ENCODE measurements at places on chromosomes 1 and 21.

- ATAC-seq = no peak
These were observed 14.5 kb downstream of the KRTAP10-1 start for GRCh38 chr21:44525391-44526095.

- no peak for ATAC-seq
These were observed 3.6 kb upstream of the PTGS2 start for GRCh38 chr1:186683652-186684410.

DNA sequence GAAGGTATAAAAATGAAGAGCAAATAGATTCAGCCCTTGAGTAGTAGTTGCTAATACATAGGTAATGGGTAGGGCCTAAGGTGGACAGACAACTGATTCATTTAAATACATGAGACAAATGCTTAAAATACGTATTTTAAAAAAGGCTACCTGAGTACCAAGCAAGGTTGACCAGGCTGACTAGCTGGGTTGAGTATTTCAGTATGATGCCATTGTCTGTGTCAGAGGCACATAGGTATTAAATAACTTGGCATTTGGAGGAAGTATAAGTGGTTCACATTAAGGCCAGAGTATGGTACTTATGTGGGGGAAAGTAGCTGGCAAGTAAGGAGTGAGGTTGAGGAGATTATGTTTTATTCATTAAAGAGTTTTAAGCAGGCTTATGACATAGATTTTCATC is 19.4 kb downstream of the NEK7 start:
- ATAC-seq = no peak

DNA sequence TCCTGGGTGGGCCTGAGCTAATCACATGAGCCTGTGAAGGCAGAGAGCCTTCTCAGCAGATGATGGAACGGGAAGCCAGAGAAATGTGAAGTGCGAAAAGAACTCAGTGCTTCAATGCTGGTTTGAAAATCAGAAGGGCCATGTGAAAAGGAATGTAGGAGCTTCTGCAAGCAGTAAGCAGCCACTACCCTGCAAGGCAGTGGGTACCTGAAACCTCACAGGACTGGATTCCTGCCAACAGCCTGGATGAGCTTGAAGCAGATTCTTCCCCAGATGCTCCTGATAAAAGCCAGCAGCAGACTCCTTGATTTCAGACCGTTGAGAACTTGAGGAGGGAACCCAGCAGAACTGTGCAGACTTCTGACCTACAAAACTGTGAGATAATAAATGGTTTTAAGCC is 158.6 kb downstream of the SYT2 start:
- ATAC-seq = no peak

DNA sequence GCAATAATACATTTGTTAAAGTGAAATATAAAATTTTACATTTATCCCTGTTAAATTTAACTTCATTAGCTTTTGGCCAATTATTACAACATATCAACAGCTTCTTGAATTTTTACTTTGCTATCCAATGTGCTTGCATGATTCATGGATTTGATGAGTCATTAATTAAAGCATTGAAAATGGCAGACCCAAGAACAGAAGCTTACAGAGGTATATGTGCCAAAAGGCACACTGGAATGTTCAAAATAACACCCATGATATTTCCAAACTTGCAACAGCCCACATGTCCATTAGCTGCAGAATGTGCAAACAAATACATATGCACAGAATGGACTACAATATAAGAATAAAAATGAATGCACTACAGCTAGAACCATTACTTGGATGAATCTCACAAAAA is 76.4 kb upstream of the MAN1A2 start:
- no peak for ATAC-seq

GRCh38 chr1:5430911-5431697 is 561.1 kb downstream of the NPHP4 start:
- ATAC-seq = no peak

DNA sequence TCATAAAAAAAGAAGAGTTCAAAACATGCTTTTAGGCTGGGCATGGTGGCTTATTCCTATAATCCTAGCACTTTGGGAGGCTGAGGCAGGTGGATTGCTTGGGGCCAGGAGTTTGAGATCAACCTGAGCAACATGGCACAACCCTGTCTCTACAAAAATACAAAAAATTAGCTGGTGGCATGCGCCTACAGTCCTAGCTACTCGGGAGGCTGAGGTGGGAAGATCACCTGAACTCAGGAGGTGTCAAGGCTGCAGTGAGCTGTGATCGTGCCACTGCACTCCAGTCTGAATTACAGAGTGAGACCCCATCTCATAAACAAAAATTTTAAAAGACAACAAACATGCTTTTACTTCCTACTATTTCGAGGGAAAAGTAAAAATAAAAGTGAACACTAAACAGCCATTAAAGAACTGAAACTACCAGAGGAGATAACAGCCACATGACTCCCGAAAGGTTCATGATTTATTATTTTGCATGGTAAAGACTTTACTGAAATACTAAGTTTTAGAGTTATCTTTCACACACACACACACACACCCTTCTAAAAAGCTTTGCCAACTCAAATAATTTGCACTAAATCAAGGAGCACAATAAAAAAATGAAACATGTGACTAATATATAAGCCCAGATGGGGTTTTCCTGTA is 48.1 kb downstream of the USP1 start:
- ATAC-seq = no peak

DNA sequence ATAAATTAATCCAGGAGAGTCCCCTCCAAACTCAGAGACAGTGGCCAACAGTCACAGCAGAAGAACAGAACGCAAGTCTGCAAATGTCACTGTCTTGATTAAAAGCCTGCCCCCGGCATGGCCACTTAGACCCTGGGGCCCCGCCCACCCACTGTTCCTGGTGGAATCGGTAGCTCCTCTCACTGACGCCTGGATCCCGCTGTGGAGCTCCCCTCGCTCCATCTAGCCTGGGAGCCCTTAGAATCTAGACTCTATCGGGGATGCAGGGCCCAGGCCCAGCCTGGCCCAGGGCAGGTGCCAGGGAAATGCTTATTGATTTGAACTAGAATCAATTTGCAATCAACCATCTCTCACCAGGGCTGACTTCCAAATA is 21.4 kb upstream of the PLEKHG5 start:
- ATAC-seq = no peak

DNA sequence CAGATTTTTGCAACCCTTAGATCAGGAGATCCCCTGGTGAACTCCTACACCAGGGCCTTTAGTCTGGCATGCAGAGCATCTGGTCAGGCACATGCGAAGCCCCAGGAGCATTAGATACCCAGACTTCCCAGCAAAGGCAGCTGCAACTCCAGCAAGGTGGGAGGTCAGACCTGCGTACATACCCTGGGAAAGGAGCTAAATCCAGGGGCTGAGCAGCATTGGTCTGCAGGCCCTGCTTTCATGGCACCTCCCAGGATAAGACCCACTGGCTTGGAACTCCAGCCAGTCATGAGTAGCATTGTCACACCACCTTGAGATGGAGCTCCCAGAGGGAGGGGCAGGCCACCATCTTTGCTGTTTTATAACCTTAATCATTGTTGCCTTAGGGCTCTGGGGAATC is 92.3 kb downstream of the KCNT2 start:
- ATAC-seq = no peak

GRCh38 chr1:118160806-118161205 is 24.2 kb downstream of the SPAG17 start:
- ATAC-seq = peak; percentile 81

GRCh38 chr1:234875953-234876855 is 252.4 kb downstream of the TOMM20 start:
- peak; percentile 22 for ATAC-seq

DNA sequence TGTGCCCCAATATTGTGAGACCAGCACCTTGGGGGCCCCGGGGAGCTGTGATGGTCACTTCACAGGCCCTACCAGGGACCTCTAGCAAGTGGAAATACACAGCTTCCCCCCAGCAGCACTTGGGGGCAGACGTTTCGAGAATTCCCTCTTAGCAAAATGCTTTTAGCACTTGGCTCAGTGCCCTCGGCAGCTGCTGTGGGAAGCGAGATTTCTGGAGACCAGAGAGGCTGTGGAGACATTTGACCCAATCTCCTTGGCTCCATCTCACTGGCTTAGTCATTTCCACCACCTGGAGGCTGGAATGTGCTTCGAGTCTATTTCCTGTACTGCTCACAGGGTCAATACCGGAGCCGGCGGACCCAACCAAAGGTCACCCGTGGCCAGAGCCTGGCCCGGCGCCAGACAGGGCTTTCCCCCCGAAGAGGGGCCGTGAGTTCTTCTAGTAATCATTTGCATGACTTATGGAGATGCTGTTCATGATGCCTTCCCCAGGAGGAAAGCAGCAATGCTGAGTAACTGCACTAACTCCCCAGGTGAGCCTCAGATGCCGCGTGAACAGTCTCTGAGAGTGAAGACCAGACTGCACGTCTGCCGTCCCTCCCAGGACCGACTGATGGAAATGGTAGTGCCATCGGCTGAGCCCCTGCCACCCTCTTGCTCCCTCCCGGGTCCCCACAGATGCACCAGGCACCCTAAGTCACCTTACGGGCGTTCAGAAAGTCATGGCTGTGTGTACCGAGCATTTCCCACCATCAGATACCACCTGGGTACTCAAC is 4.4 kb upstream of the C2CD2 start:
- peak; percentile 46 for ATAC-seq

- ATAC-seq = no peak
These were observed 16.1 kb upstream of the KCNE1 start for GRCh38 chr21:34528131-34528561.

GRCh38 chr1:200652378-200652777 is 17.3 kb downstream of the DDX59 start:
- ATAC-seq = no peak

DNA sequence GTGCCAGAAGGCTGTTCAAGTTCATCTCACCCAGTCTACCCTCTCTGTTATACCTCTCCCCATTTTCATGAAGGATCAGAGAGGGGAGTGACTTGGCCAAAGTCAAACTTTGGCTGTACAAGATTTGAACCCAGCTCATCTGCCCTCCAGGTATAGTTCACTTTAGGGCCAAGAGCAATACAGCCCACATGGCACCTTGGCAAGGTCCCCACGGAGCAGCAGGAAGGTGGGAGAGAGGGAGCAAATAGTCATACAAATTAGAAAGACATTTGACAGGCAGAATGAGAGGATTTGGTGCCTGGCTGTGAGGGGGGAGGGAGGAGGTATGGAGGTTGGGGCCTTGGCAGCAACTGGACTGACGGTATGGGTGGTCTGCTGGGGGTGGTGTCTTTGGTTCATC is 1.0 kb downstream of the HPCAL4 start:
- ATAC-seq = no peak

GRCh38 chr21:17451364-17451891 is 61.4 kb upstream of the CXADR start:
- ATAC-seq = peak; percentile 58

GRCh38 chr1:94061513-94062443 is 59.2 kb downstream of the ABCA4 start:
- ATAC-seq = peak; percentile 80

DNA sequence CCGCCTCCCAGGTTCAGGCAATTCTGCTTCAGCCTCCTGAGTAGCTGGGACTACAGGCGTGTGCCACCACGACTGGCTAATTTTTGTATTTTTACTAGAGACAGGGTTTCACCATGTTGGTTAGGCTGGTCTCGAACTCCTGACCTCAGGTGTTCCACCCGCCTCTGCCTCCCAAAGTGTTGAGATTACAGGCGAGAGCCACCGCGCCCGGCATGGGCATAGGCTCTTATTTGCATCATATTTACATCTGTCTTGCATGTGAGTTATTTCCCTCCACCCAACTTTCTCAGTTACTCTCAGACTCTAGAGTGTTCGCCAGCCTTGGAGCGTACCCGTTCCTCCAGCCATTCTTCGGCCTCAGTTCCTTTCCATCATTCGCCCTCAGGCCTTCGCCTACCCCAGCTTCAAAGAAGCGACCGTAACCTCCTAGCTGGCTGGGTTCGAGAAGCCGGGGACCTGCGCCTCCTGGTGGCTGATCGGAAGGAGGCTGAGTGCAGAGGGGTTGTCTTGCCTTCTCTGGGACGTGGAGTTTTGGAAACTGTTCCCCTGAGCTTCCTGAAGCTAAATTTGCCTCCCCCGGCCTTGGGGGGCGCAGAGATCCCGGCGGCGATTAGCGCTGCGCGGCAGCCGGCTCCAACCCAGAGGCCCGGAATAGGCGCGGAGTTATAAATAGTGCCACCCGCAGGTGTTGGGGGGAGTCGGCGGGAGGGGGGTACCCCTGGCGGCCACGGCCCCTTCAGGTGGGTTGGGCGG is 3.6 kb upstream of the ZBTB7B start:
- ATAC-seq = no peak

GRCh38 chr1:117566556-117566955 is 39.3 kb upstream of the TENT5C start:
- no peak for ATAC-seq

GRCh38 chr21:25408666-25409065 is 198.6 kb downstream of the MRPL39 start:
- ATAC-seq = no peak

GRCh38 chr1:198575798-198576641 is 35.5 kb upstream of the ATP6V1G3 start:
- ATAC-seq = no peak

DNA sequence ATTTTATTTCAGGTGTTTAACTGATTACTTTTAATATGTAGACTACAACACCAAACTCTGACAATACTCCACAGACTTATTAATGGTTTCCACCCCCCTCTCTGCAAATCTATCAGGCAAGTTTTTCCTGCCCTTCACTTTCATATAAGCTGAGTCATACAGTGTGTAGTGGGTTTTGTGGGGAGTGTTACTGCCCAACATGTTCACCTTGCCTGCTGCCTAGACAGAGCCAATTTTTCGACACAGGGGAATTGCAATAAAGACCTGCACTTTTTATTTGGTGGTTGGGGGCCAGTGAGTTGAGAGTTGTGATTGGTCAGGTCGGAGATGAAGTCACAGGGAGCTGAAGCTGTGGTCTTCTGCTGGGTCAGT is 119.7 kb downstream of the PPIAL4G start:
- ATAC-seq = peak; percentile 65

DNA sequence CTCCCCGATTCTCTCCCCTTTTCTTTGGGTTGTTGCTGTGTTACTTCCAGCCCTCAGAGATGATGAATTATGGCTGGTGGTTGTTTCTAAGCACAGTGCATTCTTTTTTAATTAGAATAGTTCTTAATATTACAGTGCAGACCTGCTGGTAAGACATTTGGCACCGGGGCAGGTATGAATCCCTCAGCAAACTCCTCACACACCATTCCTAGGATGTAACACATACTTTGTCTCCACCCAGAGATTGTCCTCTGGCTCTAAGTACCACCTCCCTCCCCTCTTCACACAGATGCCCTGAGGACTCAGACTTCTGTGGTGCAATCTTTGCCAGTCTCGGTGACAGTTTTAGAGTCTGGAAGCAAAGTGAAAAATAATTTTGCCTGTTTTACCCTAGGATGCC is 143.1 kb downstream of the HLX start:
- ATAC-seq = no peak
